Mesenteric fat pad (tissue), 1 donor: ENCODE measurements at places on chromosomes 7 and 10.

DNA sequence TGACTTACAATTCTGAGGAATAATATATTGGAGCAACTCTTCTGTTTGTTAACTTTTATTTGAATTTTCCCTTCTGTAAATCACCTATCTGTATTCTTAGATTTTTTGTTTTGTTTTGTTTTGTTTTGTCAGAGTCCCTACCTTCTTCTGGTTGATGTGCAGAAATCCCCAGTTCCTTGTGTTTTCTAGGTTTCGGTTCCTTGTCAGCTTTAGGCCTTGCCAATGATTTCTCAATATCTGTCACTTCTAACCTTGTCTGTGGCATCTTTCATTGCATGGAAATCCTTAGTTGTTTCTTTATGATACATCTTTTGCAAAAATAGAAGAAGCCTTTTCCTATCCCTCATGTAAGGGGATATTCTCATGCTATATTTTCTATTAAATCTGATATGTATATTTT is 21.7 kb upstream of the ST8SIA6 start:
- no peak for DNase-seq

GRCh38 chr7:84664626-84665025 is 470.0 kb upstream of the SEMA3A start:
- DNase-seq, result no peak

DNA sequence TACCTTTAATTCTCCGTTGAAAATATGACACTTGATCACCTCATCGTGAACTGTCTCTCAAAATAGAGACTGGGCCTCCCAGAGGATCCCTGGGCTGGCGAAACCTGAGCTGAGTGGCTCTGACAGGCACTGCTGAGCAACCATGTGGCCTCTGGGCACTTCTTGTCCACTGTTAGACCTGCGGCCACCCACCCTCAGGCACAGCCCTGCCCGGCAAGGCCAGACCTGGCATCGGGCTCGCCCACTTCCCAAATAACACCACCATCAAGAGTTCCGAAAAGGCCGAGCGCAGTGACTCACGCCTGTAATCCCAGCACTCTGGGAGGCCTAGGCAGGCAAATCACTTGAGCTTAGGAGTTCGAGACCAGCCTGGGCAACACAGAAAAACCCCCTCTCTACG is 82.5 kb downstream of the COBL start:
- peak; percentile 76 for DNase-seq

DNA sequence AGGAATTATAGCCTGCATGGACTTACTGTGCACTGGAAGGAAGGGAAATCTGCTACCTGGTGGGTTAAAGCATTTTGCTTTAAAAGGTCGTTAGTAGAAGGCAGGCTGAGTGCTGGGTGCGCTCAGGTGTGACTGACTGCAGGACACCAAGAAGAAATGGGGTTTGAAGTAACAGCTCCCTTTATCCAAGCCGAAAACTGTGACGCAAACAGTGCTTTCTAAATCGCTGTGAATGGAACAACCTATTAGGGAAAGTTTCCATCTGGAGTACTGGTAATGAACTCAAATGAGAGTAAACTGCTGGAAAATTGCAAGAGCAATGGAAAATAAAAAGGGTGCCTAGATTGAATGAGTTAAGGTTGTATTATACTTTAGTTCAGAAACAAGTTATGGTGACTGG is 95.3 kb downstream of the CNNM2 start:
- no peak for DNase-seq

GRCh38 chr10:129530581-129530980 is 63.5 kb downstream of the MGMT start:
- no peak for DNase-seq

DNA sequence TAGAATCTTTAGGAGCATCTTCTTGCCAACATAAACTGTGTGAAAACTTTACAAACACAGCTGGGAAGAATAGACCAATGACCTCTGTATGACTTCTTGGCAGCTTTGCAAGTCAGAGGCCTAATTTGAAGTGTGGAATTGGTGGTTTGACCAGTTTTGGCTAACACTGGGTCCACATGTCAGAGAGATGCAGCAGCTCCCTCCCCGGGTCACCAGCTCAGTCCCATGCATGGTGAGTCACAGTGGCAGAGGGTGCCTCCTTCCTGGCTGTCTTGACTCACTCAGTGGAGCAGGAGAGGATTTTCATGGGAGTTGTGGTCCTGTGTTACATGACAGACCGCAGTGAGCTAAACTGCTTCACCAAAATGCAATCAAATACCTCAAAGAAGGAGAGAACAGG is 8.2 kb upstream of the STARD3NL start:
- DNase-seq, result no peak

DNA sequence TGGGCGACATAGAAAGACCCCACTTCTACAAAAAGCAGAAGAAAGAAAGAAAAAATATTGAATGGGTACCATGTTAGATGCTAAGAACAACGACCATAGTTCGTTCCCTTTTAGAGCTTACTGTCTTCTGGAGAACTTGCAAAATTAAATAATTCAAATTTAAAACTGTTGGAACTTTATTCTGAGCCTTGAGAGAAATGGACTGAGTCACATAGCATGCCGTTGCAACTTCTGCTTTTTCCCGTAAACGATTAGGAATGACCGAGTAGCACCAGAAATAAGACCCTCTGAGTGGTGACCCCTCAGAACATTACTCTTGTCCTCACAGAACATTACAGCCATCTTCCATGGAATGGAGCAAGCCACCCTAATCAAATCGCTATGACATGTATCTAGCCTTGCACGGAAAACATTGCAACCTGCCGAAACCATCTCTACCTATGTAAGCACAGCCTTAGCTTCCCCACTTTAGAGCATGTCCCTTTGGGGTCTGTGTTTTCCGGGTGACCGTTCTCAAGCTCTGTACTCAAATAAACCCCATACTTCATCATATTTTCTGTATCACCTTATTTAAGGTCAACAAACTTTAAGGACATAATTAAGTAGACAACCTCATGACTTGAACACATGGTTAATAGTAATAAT is 179.1 kb downstream of the PRKCQ start:
- DNase-seq, result no peak

DNA sequence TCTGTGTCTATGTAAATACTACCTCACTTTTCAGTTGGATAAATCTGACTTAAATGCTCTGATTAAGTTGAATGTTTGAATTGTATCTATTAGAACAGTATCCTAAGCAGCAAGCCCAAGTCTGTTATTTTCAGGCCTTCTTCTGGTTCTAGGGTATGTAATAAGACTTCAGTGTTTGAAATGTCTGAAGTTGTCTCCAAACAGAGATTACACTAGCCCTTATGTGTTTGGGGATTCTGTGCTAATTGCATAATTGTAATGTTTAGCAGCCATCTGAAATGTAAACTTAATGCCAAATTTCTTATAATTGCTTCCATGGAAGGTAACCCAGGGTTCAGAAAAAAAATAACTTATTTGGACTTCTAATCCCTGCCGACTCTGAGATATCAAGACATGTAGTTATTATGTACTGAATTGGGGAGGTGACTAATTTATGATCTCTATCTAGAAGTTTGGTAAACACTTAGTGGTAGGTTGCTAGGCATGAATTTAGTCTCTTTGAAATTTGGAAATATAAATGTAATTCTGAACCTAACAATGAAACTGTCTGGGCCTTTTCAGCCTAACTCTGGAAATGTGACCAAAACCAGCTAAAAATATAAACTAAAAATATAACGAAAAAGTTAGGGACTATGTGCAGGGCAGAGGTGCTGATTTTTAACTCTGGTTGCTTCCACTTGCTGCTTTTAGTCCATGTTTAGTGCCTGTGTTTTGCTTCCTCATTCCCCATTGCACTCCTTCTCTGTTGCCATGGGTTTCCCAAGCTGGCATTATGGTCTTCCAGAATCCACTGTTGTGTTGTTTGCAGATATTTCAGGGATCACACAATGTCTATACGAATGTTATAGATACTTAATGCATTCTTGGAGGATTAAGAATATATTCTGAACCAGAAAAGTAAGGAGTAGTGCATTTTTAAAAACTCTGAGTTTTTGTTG is 54.8 kb downstream of the MCU start:
- DNase-seq, result no peak

DNA sequence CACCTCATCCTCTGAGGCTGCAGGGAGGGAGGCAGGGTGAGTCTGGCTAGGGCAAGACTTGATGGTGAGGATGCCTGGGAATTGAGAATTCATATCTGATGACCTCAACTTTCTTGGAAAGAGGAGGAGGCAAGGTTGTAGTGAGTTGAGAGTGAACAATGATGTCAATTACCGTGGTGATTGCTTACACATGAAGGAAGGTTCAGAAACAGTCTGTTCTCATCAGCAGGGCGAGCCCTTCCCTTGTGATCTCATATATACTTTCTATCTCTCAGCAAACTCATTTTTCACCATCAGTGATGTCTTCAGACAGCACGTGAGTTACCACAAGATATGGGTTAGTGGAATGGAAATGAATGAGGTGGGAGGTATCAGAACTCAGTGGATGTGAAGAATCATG is 20.1 kb upstream of the COL13A1 start:
- DNase-seq, result no peak

GRCh38 chr7:68943786-68944185 is 654.5 kb upstream of the AUTS2 start:
- no peak for DNase-seq

DNA sequence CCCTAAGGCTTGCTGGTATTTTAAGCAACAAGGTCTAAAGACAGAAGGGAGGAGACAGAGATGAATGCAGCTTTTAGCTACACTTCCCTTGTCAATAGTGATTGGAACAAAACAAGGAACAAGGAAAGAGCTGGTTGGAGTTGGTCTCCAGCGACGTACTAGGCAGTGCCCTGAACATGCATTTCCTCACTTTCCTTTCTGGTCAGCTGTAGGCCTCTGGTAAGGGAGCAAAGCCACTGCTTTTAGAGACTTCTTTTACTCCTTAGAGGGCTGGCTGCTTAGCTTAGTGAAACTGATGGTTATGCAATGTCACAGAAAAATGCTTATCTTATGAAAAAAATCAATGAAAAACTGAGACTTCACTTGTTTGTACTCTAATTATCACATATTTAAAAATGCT is 75.5 kb upstream of the TRIL start:
- no peak for DNase-seq

DNA sequence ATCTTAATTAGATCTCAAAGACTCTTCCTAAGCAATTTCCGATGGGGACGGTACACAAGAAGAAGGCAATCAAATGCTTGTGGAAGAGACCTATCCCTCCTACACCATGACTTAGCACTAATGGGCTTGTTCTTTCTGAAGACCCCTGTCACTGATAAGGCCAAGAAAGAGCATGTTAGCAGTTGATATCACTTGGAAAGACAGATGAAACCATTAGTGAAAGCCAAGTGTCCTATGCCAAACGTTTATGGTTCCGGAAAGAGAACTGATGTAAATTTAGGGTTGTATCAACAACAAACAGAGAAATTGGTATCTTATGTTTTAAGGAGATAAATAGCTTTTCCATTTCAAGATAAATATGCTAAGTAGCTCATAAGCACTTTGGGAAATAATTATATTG is 6.5 kb downstream of the UROS start:
- no peak for DNase-seq

- no peak for DNase-seq
Measured at GRCh38 chr7:28687537-28687936, 270.6 kb downstream of the TRIL start.

GRCh38 chr10:68992636-68993440 is 4.2 kb downstream of the KIFBP start:
- DNase-seq, result no peak

- DNase-seq, result no peak
Measured at GRCh38 chr7:136168821-136169220, 191.7 kb upstream of the MTPN start.

DNA sequence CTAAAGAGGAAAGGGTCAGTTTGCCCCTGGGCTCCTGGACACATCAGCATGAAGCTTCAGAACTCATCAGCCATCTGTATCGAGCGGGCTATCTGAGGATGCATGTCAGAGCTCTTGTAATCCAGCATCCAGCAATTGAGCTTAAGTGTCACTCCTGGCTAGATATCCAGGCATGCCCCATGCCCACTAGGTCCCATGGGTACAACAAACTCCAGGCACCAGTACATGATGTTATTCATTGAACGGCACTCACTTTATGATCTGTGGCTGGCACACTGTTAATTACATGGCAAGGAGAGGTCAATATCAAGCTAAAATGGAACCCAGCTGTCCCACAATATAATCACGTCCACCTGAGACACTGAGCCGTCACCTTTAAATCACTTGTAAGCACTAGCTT is 274.2 kb downstream of the ELMO1 start:
- DNase-seq, result no peak

DNA sequence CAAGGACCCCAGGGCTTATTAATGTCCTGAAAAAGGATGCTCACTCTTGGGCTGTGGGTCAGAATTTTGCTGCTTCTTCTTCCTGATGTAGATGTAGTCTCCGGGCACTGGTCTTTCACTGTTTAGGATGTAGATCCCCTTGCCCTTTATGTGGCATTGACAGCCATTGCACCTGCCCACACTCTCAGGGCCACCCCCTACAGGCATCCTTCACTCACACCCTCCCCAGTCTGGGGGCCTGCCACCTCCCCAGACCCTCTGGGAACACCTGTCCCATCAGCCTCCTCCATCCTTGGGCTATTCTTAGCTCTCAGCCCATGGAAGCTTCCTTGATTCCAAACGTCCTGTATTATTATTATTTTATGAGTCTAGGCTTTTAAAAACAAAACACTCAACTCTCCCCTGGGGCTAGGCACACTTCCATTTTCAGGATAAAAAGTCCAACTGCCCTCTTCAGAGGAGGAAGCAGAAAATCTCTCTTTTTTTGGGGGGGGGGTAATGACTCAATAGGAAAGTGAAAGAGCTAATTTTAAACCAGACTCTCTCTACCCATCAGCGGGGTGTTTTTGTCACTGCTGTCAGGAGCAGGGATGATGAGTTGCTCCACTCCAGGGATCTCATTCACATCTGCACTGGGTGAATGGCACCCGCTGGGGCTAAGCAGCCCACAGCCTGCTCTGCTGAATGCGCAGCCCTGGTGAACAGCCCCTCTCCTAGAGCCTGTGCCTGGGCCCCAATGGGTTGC is 11.5 kb upstream of the KLRG2 start:
- DNase-seq, result no peak
